ENCODE measurements at places on chromosomes 6 and 20. TPM values are rescaled to one million over a fixed set of nuclear protein-coding genes. Genes with fewer than 3 reads are reported as not detected.

- no peak for DNase-seq
Observed at GRCh38 chr6:168150551-168151320, 71.7 kb upstream of the FRMD1 start.

DNA sequence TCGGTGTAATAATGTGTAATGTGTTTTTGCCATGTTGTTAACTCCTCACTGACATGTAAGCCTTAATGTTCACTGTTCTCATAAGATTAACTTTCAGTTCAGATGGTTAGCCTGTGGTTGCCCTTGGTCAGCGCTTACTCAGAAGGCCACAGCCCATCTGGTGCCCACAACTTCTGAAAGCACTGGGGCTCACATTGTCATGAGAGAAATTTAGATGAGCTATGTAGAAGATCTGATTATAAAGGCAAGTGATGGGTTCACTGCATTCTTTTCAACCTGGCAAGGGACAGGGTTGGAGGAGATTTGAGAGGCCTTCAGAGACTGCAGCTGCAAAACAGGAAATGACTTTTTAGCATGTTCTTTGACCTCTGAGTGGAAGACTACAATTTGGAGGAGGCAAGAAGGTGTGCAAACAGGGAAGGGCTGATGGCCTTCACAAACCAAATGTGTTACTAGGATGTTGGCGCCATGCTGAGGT lies 242.3 kb upstream of the SUPT3H start:
- DNase-seq, result no peak

- DNase-seq, result no peak
Observed at GRCh38 chr6:14880677-14881076, 365.2 kb upstream of the JARID2 start.

- DNase-seq, result no peak
Observed at GRCh38 chr6:34018026-34018425, 127.9 kb downstream of the GRM4 start.

DNA sequence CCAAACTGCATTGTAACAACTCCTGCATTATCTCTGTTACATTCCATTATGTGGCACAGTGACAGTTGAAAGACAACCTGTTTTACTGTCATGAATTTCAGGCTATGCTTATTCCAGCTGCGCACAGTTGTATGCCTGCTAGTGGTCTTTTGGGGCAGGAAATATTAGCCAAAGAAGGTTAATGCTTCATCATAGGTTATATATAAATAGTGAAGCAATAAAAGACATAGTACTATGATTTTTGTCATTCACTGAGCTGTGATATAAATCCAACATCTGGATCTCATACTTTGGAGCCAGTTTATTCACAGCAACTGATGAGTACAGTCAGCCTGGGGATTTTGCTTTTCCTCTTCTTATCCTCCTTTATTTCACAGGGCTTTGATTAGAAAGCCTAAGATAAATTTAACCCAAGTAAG lies 55.6 kb downstream of the FILIP1 start:
- no peak for DNase-seq

DNA sequence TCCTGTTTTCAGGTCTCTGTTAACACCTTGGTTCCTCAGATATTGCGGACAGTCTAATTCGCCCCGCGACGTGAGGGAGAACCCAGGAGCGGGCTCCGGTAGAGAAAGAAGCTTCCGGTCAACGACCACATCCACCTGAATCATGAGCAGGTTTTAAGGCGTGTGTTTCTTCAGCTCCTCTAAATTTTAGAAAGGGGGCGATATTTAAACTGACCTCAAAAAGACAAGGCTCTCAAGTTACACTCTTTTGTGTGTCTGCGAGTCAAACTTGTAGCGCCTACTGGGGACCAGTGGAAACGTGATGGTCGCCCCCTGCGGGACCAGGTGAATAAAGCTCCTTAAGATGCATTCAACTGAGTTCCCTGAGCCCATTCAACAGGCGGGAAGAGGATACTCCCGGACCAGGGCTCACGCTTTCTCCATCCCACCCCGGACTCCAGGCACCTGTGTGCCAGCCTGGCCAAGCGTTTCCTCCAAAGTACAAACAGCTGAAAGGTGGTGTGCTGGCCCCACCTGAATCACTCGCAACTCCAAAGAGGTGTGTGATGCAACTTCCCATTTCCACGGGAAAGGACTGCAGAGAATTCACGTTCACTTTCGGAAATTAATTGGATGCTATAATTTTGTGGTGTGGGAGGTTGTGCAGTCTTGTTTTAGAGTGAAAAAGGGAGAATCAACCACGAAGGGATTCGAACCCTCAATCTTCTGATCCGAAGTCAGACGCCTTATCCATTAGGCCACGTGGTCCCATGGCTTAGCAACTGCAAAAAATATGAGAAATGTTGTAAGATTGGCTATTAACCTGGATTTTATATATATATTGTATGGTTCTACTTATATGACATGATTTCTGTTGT lies 17.0 kb downstream of the GPX5 start:
- no peak for DNase-seq

DNA sequence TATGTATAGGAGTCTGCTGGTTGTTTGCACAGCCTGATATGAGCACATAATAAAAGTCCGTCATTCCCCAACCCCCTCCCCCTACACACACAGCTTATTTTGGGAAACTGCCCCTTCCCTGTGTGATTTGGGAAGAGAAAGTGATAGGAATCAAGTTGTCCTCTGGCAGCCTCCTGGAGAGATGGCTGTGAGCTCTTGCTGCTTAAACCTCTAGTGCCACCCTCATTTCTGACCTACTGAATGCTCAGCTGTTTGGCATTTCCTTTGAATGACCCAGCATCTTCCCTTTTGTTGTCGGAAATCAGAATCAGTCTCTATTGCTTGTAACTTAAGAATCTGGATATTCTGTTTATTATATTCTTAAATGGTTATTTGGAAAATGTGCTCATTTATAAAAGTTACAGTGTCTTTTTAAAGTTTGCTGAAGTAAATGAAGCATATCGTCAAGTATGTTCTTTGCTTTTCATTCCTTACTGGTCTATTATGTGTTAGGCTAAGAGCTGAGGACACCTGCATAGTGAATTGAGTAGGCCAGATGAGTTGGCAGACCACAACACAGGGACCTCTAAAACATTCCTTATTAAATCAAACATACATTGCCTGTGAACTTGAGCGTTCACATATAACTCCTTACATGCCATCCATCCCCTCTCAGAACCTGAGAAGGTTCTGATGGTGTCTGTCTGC lies 5.5 kb downstream of the RWDD2A start:
- DNase-seq, result no peak

- DNase-seq, result no peak
Observed at GRCh38 chr20:36777167-36777566, 3.6 kb upstream of the DSN1 start.

GRCh38 chr6:117338567-117338966 lies 73.2 kb downstream of the VGLL2 start:
- no peak for DNase-seq

DNA sequence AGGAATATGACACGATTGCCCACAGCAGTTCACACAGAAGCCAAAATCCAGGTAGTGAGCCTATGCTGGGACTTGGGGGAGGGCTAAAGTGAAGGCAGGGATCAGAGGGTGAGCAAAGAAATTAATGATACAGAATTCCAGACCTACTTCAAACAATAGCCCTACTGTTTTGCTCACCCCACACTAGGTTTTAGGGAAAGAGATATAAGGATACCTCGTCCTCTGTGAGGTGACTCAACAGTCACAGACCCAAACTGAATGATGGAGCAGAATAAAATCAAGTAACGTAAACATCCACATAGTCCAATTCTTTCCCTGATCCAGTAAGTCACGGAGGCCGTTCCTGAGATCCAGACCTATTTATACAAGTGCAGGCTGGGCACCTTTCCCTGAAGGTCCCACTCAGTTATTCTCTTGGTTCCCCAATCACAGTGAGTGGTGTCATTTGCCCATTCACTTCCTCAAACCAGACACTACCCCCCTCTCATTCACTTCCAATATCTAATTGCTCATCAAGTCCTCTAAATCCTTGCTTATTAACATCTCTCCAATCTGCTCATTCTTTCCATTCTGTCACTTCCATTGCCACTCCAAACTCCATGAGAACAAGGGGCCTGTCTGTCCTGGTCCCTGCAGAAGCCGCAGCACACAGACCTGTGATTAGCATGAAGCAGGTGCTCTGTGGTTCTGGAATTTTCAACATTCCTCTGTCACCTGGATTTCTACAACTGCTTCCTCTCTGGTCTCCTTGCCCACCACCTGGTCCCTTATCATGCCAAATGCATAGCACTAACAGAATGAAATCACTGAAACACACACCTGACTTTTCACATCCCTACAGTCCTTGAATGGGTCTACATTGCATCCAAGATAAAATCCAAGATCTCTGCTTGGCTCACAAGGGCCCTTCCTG lies 55.9 kb downstream of the ATXN1 start:
- no peak for DNase-seq

DNA sequence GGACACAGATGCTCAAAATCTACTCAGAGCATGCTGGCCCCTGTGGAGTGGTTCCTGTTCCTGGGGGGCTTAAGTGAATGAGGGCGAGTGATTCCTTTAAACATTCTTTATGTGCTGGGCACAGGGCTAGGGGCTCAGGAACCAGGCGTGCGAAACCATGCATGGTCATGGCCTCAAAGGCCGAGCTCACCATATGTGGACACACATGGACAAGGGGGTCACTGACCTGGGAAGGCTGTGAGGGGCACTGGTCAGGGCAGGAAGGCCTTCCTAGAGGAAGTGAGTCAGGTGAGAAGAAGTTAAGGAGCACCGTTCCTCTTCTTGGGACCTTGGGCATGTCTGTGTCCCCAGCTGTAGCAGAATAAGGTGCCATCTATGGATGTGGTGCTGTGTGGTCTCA lies 74.6 kb upstream of the BHLHE23 start:
- no peak for DNase-seq

- no peak for DNase-seq
Observed at GRCh38 chr6:159807150-159807858, 7.2 kb downstream of the PNLDC1 start.

DNA sequence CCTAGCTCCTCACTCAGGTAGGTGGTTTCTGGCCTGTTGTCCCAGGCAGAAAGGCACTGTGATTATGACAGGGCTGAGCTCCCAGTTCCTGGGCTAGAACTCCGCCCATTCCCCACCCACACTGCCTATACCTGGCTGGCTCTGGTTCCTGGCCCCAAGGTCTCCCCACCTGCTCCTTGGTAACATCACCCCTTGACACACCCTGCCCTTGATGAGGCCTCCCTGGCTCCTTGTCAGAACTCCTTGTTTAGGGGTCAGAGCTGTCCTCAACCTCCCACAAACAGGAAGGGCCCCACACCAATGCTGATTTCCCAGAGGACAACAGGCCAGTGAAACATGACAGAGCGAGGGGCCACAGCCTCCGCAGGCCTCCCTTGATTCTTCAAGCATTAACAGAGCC lies 15.5 kb upstream of the MYMX start:
- DNase-seq, result no peak

- no peak for DNase-seq
Observed at GRCh38 chr6:155943635-155944034, 488.0 kb upstream of the NOX3 start.

- no peak for DNase-seq
Observed at GRCh38 chr6:169689287-169689686, 12.5 kb downstream of the WDR27 start.

- DNase-seq, result no peak
Observed at GRCh38 chr6:109055771-109056235, 38.8 kb downstream of the SESN1 start.

DNA sequence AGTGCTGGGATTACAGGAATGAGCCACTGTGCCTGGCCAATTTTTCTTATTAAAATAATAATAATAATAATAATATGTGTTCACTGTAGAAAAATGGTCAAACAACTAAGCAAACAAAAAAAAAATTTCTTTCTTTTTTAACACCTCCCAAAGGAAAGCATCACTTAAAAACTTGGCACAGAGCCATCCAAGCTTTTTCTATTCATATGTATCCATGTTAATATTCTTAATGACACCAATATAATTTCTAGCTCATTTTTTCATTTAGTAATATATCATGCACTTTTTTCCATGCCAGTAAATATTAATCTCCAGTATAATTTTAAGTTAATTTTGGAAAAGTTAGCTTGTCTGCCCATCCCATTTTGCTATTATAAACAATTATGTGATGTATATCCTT lies 101.8 kb downstream of the MBOAT1 start:
- no peak for DNase-seq

DNA sequence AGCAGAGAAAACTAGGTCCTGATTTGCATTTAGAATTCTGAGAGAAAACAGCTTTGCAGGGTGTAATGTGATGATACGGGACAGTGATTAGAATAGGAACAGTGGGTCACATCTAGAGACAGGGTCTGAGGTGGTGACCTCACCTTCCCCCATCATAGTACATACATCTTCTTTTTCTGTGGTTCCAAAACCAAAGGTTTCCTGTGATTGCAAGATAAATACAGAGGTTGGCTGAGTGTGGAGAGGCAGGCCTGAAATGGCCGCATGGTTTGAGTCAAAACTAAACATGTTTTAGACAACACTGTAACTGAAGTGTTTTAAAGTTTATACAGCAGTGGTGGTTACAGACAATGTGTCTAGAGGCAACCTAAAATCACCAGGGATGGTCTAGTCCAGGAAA lies 10.4 kb upstream of the NT5DC1 start:
- DNase-seq, result no peak

DNA sequence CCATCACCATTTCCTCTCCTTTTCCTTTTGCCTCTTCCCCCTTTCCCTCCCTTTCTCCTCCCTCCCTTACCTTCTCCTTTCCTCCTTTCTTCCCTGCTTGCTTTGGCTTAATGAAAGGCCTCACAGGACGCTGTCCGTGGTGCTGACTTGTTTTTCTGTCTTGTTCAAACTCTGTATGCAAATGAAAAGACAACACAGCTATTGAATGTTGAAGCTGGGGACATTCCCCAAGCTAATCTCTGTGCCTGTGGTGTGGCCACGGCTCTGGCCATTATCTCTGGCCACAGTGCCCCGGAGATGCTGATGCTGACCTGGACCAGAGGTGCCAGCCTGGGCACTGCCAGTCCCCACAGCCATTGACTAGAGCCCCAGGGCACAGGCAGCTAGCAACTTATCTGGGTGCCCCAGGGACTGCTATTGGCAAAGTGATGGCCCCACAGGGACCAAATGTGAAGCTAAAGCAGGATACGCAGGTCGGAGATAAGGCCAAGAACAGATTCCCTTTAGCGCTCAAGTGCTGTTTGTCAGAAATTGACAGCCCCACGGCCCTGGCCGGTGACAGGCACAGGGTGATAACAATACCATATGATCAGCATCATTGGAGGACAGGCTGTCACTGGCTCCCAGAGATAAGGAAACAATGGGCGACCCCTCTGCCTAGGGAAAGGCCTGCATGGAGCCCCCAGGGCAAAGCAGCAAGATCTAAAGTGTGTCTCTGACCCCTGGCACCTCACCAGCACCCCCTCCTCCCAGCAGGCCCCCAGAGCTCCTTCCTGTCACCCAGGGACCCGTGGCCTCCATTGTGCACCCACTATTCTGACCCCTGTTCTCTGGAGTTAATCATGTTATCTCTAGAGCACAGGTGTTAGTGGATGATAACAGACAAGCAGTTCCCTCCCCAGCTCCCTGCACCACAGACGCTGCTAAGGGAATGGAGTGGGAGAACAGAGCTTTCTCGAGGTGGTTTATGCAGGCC lies 31.6 kb upstream of the SLC32A1 start:
- DNase-seq, result no peak

GRCh38 chr6:101395345-101395744 lies 1.8 kb downstream of the GRIK2 start:
- DNase-seq, result no peak

SAMD5 gene
- 15.7 TPM for total RNA-seq

OR2B6 gene
- not detected for total RNA-seq

ADA gene
- total RNA-seq, result 22.6 TPM

CD2AP gene
- total RNA-seq, result 33.9 TPM

DHX35 gene
- 8.3 TPM for total RNA-seq

ETV7 gene
- 1.3 TPM for total RNA-seq

RBCK1 gene
- total RNA-seq, result 76.3 TPM

ZNF335 gene
- total RNA-seq, result 21.7 TPM

DNAH8 gene
- not detected for total RNA-seq

PDE10A gene
- total RNA-seq, result 3.1 TPM

GJA1 gene
- total RNA-seq, result 73.1 TPM

POLR1C gene
- total RNA-seq, result 14.7 TPM
